ENCODE measurements at places on chromosomes 11 and 22.
A peak's percentile ranks its signal among the peaks of the same experiment; 100 is the strongest.

DNA sequence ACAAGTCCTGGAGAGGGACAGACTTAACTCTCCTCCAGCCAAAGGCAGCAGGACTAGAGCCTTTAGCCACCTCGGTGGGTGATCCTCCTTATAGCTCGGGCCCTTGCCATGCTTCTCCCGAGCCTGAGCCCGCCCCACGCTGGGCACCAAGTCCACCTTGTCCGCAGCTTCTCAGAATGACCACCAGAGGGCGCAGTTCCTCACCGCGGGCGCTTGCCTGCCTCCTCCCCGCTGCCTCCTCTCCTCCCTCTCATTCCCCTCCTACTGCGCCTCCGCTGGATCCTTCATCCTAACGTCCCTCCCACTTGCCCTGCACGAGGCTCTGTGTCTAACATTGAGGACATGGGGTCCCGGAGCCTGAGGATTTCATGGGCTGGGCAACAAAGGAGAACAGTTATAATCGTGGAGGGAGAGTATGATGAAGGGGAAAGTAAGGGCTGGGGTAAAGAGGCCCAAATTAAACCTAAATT lies 11.3 kb upstream of the MOGAT2 start:
- DNase-seq, result peak; percentile 84

- no peak for DNase-seq
These were observed 19.4 kb downstream of the KCNJ5 start for GRCh38 chr11:128910576-128910975.

- DNase-seq, result no peak
These were observed 3.1 kb downstream of the PRDM11 start for GRCh38 chr11:45149483-45150056.

GRCh38 chr11:77590194-77590782 lies 535 bp downstream of the AQP11 start:
- DNase-seq, result no peak

- DNase-seq, result no peak
These were observed 482.8 kb downstream of the SOX6 start for GRCh38 chr11:15873501-15873900.

DNA sequence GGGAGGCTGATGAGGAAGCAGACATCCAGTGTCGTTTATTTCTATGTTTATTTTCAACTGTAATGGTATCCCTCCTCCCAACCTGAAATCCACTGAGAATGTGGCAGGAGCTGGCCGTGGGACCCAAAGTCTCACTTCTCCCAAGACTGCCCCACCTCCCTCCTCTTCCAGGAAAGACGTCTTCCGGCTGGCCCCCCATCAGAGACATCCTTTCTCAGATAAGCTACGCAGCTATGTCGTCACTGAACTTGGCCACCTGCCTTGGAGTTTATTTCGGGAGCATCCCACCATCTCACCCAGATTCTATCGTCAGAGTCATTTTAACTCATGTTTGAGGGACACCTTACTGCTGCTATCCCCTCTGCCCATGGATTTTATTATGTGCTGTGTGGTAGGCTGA lies 13.9 kb downstream of the TMEM184B start:
- no peak for DNase-seq

GRCh38 chr11:72236083-72236697 lies 7.8 kb downstream of the PHOX2A start:
- DNase-seq, result no peak

GRCh38 chr11:64299847-64300648 lies at the start of gene CATSPERZ:
TSS of gene CATSPERZ (plus strand) at chr11:64300358. CDS start at chr11:64300411, 53 bp downstream.
- no peak for DNase-seq

DNA sequence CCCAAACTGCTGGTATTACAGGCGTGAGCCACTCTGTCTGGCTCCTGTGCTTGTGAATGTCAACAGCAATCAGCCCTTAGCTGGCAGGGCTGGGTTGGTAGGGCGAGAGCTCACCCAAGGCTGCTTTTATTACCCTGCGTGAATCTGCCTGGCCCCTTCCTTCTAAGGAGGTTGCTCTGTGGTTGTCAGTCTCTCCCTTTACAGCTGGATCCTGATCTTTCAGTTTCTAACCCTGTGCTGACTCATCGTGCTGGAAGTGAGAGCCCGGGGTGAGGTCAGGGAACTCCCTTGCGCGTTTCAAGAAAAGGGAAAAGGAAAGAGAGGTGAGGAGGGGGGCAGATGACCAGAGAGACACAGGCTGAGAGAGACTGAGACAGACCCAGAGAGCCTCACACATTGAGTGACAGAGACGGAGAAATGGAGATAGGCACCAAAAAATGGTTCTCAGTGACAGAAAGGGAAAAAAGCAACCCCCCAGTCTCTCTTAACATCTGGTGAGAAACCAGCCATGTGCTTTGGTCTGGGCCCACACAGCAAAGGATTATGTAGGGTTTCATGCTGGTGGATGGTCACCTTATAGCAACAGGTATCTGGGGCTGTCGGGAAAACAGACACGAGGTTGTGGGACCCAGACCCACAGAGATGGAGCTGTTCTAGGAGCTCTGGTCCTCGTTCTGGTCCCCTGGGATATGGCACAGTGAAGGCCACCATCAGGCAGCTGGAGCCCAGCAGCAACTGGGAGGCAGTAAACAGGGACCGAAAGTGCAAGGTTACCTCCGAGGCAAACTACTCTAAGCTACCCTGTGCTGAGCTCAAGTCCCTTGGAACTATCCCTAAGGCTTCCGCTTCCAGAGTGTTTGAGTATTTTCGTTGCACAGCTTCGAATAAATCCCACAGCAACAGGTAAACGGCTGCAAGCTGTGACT lies 2.5 kb downstream of the TCN2 start:
- DNase-seq, result peak; percentile 66

GRCh38 chr22:24189249-24190158 lies 8.2 kb downstream of the SUSD2 start:
- DNase-seq, result peak; percentile 90

DNA sequence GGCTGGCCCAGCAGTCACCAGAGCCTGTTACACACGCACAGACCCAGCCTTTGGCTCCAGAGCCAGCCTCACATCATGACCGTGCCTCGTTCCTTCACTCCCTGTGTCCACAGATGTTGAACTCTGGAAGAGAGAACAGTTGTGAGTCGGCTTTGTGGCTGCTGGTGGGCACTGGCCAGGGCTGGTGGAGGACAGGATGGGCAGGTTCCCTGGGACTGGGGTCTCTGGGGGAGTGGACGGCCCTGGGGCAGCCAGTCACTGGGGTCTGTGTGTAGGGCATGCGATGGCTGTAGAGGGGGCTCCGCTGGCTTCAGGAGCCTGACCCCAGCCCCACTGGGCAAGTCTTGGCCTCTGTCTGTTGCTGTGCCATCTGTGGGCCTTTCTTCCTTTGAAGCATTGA lies 1070.1 kb downstream of the BRD1 start:
- no peak for DNase-seq

DNA sequence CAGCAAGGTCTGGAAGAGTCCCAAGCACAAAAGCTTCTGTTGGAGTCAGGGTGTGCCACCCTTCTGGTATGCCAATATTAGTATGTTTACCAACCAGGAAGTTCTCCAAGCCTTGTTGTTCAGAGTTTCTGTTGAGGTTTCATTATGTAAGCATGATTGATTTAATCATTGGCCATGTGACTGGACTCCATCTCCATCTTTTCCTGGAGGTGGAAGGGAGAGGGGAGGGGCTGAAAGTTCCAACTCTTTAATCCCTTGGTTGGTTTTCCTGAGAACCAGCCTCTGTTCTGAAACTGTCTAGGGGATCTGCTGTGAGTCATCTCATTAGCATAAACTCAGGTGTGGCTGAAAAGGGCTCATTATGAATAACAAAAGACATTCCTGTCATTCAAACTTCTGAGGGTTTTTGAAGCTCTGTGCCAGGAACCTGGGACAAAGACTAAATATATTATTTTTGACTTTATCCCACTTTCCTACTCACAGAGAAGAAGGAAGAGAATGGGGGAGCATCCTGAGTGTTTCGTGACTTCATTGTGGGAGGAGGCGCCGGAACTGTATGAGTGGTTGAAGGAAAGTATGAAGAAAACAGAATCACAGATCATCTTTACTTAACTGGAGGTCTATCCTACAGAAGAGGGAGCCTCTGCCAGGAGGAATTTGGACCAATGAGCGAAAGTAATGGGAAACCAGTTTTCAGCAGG lies 138.2 kb downstream of the NECTIN1 start:
- DNase-seq, result no peak

DNA sequence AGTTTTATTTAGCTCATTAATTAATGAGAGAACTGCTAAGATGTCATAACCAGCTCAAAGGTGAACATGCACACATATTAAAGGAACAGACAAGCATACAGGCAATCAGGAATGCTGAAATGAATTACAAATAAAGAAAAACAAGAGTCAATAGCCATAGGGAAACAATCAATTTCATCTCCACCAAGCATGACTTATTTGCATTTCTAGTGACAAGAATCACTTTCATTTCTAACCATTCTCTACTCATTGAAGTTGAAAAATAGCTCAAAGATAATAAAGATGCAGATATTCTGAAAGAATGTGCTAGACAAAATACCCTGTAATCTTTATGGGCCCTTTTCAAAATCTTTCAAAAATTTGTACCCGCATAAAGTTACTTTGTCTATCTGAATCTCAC lies 23.2 kb downstream of the ISX start:
- DNase-seq, result peak; percentile 32

- no peak for DNase-seq
These were observed 22.2 kb upstream of the ZNF143 start for GRCh38 chr11:9438611-9439010.

GRCh38 chr11:123478352-123478987 lies 48.4 kb downstream of the GRAMD1B start:
- DNase-seq, result no peak

All from GM13976 (cell line).